A549 treated with CORT108297 at 1 μM for 4 hours (cell line): ENCODE measurements at places on chromosomes 2 and 18. TPM values are rescaled to one million over a fixed set of nuclear protein-coding genes. Genes with fewer than 3 reads are reported as not detected.

The PDE11A gene
- 0.21 to 0.71 TPM (median 0.50 TPM) in 5 replicates for total RNA-seq

The IMMT gene
- 102 to 116 TPM (median 110 TPM) in 5 replicates for total RNA-seq

The ZRANB3 gene
- 3.2 to 6.6 TPM (median 5.7 TPM) in 5 replicates for total RNA-seq

The TTC32 gene
- 11.9 to 13.9 TPM (median 12.9 TPM) in 5 replicates for total RNA-seq

The AQP12A gene
- total RNA-seq: not detected in 5 replicates
